ENCODE measurements at places on chromosomes 1 and 21.

DNA sequence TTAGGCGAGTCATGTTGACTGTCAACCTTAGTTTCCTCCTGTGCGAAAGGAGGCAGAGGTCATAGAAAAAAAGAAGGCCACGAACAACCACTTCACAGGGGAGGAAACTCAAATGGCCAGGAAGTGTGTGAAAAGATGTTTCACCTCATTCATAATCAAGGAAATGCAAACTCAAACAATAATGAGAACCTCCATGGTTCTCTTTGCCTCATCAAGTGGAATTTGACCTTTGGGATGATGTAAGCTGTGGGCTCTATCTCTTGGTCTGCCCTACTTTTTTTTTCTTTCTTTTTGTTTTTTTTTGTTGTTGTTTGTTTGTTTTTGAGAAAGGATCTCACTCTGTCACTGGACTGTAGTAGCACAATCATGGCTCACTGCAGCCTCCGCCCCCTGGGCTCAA is 55.9 kb upstream of the GRHL3 start:
- DNase-seq = no peak

DNA sequence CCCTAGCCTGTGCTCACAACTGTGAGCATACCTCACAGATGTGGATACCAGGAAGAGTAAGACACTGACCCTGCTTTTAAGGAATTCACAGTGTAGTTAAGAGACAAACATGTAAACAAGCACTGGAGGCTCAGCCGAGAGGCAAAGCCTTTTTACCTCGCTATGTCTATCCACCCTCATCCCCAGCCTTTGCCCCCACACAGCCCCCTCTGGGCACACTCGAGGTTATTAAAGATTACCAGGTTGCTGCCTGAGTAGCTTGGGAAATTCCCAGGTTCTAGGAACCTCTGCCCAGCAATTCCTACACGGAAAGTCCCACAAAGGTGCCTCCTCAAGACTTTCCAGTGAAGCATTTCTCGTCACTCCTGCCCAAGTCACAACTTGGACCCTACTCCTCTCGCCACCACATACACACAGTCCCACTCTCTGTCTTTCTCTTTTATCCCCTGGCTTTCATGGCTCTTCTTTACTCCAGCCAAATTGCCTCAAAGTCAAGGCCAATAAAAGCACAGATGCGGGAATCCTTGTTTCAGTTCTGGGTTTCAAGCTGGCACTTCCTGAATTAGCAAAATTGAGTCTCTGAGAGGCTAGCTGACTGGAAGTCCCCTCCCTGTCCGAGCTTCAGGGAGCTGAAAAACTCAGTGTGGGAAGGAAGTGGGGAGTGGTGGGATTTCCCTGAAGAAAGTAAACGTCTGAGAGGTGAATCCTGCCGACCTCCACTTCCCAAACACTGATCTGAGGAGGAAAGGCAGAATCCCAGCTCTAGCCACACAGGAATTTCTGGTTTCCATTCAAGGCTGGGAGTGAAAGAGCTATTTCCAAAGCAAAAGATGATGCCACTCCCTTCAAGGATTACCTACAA is 7.6 kb downstream of the DENND2D start:
- no peak for DNase-seq

DNA sequence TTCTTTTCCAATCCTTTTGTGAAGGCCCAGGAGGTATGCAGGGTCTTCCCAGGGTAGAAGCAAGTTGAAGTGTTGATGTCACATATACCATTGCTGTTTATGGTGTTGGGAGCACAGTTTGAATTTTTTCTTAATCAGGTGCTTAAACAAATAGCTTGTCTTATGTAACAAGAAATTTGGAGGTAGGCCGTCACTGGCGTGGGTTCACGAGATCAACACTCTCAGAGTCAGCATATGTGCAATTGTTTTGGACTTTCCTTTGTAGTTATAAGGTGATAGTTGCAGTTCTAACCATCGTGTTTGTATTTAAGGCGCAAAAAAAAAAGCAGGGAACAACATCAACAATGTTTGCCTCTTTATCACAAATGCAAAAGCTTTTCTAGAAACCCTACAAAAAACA is 13.3 kb downstream of the FNBP1L start:
- no peak for DNase-seq

DNA sequence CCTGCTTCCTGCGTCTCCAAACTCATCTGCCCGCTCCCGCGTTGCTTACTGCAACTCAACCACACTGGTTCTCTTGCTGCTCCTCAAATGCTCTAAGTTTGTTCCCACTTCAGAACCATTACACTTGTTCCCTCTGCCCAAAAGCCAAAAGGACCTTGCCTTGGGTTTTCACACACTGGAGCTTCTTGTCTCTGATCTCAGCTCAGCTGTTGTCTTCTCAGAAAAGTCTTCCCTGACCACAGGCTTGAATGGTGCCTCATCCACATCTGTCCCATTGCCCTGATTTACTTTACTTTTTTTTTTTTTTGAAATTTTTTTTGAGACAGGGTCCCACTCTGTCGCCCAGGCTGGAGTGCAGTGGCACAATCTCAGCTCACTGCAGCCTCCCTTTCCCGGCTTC is 44.3 kb upstream of the SYT14 start:
- DNase-seq = no peak

DNA sequence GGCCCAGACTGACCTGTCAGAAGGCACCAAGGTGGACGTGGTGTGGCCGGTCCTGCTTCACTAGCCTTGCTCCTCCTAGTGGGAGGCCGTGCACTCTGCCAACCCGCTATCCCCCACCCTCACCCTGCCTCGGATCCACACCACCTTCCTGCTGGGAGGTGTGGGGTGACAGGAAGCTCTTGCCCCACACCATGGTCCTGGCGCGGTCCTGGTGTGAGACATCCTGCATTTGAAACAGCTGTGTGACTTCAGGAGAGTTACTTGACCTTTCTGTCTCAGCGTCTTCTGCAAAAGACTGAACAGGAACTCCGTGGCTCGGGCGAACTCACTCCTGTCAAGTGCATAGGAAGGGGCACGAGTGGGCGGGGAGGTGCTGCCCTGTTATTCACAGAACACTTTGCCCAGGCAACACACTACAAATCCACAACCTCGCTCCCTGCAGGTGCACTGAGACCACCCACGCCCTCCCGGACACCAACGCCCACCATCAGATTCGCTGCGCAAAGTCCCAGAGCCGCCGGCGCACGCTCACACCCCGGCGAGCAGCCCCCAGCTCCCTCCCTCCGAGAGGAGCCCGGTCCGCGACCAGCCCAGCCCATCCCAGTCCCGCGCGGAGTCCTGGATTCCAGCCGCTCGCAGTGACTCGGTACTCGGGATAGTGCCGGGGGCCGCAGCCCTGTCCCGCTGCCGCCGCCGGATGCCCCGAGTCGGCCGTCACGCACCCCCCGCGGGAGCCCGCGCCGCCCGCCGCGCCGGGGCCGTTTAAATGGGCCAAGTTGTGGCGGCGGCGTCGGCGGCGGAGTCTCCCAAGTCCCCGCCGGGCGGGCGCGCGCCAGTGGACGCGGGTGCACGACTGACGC is at the start of gene SAMD11:
SAMD11 (plus strand) TSS at position 793 of the 860 bp plus-strand sequence. CDS start 509 bp downstream, outside the sequence.
- peak; percentile 41 for DNase-seq

- DNase-seq = no peak
These were observed 22.2 kb downstream of the MPZ start for GRCh38 chr1:161287482-161288054.

DNA sequence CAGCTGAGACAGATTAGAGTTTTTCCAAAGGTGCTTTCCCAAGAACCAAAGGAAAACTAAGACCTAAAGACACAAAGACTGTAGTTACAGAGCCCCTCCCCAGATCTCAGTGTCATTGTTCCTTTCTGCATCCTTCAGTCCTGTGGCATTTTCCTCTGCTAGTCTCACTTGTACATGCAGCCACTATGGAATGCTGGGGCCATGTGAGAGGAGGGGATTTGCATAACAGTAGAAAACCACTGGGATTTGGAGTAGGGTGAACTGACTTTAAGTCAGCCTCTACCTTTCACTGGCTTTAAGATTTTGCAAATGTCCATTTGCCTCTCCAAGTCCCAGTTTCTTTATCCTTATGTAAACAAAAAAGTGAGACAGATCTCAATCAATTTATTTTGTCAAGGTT is 119.4 kb upstream of the F3 start:
- no peak for DNase-seq

DNA sequence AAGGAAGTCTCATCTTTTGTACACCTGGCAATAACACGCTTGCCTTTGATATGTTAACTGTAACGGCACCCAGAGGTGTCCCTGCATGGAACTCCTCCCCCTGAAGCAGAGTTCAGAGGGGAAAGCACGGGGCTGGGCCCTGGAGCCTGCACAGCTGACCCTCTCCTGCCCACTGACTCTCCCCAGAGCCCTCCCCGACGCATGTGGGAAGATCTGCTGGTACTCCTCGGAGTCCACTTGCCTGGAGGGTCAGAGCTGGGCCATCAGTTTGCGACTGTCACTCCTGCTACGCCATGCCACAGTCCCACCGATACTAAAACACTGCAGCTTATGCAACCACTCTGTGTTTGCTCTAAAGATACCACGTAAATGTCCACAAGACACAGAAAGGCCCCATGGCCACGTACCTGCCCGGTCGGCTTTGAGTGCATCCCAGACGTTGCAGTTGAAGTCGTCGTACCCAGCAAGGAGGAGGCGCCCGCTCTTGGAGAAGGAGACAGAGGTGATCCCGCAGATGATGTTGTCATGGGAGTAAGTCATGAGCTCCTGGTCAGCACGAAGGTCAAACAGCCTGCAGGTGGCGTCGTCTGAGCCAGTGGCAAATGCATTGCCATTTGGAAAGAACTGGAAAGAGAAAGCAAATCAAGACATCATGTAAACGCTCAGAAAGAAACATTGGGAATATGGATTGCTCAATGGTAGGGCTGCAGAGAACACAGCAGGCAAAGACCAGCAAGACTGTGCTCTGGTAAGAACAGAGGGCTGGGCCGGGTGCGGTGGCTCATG is 10.6 kb upstream of the NADK start:
- DNase-seq = no peak

DNA sequence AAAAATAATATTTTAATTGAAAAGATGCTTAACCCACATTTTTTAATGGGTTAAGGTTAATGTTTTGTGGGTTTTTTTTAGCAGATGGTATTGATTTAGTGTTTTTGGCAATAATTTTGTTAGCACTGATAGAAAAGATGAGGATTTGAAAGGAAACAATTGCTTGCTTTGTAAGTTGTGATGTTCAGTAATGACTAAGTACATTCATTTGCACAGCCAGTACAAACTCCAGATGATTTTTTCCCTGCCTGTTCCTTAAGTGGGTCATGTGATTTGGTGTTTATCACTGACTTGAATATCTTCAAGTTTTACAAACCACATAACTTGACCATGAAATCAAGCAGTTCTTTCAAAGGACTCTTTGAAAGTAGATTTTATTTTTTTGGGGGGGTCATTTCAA is 15.0 kb downstream of the DISP1 start:
- DNase-seq = no peak

All from T-helper 2 cell (primary cell).